ENCODE measurements at places on chromosomes 4 and X. TPM values are rescaled to one million over a fixed set of nuclear protein-coding genes. Genes with fewer than 3 reads are reported as not detected.

- H3K27me3 ChIP-seq = no peaks in the 10 kb centered on the region
- DNase-seq = no peak
Observed at GRCh38 chr4:103032574-103032973, 13.1 kb upstream of the SLC9B1 start.

GRCh38 chr4:142377342-142378091 is 468.6 kb downstream of the INPP4B start:
- no peak overlapping the region for H3K4me3 ChIP-seq
- H3K27ac ChIP-seq = no peak overlapping the region
- H3K27me3 ChIP-seq = no peaks in the 10 kb centered on the region
- H3K36me3 ChIP-seq = no peaks in the 10 kb centered on the region

DNA sequence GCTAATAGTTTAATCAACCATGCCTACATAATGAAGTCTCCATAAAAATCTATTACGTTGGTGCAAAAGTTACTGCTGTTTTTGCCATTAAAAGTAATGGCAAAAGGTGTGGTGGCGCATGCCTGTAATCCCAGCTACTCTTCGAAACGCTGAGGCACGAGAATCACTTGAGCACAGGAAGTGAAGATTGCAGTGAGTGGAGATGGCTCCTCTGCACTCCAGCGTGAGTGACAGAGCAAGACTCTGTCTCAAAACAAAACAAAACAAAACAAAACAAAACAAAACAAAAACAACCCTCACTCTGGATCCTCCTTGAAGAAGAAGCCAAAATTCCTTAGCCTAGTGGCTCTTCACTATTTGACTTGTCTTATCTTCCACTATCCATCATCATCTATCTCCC is 78.0 kb downstream of the MSN start:
- no peak overlapping the region for H3K27ac ChIP-seq
- no peaks in the 10 kb centered on the region for H3K36me3 ChIP-seq
- no peak for DNase-seq
- no peak overlapping the region for H3K4me3 ChIP-seq
- no peaks in the 10 kb centered on the region for H3K27me3 ChIP-seq

DNA sequence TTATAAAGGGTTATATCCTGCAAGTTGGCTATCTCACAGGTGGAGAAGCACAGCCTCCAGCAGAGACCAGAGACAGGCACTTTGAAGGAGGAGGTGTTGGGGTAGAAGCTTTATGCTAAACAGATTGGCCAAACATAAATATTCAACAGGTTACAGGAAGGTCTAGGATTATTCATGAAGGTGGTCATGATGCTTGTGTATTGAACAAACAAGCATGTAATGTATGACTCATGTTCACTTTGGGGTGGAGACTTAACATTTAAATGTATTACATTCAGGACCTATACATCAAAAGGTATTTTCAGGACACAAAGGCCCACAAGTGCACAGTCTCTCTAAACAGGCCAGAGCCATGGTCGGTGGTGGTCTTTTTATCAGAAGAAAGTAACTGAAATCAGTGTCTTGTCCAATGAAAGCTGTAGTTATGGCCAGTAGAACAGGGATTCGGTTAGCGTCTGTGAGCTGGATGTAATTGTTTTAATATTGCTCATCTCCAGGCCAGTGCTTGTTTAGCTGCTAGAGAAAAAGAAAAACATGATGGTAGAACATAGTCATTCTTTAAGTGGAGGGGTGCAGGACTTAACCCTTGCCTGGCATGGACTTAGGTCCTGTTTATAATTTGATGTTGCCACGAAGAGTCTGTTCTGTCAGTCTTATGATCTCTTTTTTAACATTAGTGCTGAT is 555.2 kb upstream of the PCDH10 start:
- no peaks in the 10 kb centered on the region for H3K4me1 ChIP-seq
- no peaks in the 10 kb centered on the region for H3K27me3 ChIP-seq
- DNase-seq = no peak
- no peaks in the 10 kb centered on the region for H3K36me3 ChIP-seq
- no peak overlapping the region for H3K27ac ChIP-seq
- no peak overlapping the region for H3K4me3 ChIP-seq

DNA sequence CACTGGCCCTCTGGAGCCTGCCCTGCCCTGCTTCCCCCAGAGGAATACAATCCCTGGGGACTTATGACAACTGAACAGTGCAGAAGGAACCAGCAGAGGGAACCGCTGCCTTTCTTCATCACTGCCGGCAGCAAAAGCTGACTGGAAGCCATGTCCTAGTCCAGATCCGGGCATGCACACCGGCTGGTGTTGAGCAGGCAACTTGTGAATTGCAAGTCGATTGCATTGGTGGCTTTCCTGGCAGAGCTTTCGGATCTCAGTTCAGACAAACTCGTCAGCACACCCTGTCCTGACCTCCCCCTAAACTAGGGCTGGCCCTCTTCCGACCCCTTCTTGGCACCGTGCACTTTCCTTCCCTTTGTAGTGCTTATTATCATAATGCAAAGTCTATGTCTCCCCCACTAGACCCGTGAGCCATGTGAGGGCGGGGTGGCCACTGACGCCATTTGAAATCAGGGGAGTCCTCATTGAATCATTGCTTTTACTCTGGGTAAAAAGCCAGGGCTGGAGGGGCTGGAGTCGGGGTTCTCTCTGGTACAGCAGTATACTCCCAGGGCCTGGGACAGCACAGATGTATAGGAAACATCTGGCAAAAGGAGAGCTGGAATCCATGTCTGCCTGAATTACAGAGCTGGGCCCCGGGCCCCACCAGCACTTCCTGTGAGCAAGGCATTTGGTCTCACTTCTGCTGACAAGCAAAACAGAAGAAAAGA is 1.8 kb downstream of the ARHGAP4 start:
- H3K4me1 ChIP-seq = peaks cover 12% of the 10 kb centered on the region
- no peaks in the 10 kb centered on the region for H3K27me3 ChIP-seq
- no peaks in the 10 kb centered on the region for H3K36me3 ChIP-seq
- H3K27ac ChIP-seq = no peak overlapping the region
- H3K4me3 ChIP-seq = no peak overlapping the region

Gene SMIM43
- total RNA-seq = not detected

Gene MAGEC1
- total RNA-seq = not detected

Gene GAGE12F
- not detected for total RNA-seq

DNA sequence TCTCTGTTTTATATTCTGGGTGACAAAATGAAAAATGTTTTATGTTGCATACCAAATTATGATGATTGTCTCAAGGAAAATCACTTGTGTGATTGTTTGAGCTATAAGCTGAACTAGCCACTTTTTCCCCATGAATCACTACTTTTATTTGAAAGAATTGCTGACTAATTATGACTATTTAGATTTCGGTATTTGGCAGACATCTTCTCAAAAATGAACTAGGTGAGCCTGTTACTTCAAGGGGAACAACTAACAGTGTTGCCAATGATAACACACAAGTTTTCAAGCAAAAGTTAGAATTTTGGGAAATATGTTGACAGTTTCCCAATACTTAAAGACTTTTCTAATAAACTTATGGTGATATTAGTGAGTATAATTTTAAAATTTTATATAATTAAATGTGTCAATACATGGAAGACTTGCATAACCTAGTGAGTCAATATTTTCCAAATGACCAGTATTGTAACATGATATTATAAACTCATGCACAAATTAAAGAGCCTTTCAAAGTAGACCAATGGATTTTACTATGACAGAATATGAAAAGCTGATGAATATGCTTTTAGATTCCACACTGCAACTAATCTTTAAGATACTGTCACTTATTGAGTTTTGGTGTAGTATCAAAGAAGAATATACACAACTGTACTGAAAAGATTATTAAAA is 187.7 kb upstream of the GATB start:
- no peaks in the 10 kb centered on the region for H3K4me1 ChIP-seq
- no peaks in the 10 kb centered on the region for H3K27me3 ChIP-seq
- no peak overlapping the region for H3K4me3 ChIP-seq

DNA sequence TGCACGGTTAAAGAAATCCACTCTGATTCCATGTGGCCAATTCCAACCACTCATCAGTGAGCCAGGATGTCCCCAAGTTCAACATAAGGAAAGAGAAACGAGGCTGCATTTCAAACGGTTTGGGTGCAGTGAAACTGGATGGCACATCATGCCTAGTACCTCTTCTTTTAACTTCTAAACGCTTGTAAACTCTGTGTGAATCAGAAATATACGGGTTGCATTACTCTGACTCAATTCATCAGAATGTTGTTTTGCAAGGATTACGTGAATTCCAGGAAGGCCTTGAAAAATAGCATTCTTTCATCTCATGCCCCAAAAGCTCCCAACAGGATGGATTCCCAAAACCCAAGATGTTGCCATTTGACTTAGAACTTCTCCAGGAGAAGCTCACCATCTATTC is 270.4 kb downstream of the LDB2 start:
- H3K27me3 ChIP-seq = no peaks in the 10 kb centered on the region
- H3K27ac ChIP-seq = no peak overlapping the region
- DNase-seq = no peak
- no peaks in the 10 kb centered on the region for H3K36me3 ChIP-seq
- H3K4me1 ChIP-seq = peaks cover 5% of the 10 kb centered on the region
- no peak overlapping the region for H3K4me3 ChIP-seq

DNA sequence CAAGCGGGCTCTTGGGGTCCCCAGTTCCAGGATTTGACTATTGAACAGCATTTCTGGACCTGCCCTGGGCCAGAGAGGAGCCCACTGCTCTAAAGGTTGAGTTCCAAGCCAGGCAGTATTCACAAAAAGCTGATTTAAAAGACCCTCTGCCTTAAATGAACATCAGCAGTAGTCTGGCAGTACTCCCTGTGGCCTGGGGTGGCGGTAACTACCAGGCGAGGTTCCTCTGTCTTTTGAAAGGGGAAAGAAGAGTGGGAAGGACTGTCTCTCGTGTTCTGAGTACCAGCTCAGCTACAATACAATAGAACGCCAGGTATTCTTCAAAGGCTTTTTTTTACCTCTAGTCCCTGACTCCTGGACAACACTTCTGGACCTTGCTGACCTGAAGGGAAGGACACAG is 456.4 kb upstream of the TEX13C start:
- no peak overlapping the region for H3K4me3 ChIP-seq
- no peaks in the 10 kb centered on the region for H3K27me3 ChIP-seq
- H3K36me3 ChIP-seq = no peaks in the 10 kb centered on the region

DNA sequence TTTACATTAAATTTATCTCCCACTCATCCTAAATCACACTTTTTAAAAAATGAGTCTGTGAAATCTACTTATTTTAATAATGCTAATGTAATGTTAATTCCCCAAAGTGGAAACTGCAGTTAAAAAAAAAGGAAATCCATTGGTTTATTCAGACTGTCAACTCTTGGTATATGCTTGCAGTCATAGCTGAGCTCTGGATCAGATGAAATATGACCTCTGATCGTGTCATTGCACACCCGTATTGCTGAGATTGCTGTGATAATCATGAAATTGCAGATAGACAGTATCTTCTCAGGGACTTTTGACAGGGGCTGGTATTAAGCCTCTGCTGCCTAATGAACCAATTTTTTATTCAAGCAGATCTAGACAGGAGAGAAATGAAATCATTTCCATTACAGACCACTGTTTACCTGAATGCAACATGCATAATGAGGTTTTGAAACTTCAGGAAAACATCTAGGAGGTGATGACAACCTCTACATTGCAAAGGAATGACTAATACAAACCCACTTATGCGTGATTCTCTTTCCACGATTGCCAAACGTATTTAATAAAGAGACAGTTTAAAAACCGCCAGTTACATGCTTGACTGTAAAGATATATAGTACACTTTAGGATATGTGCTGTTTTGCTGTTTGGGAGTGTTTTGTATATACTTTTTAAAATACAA is 138.3 kb upstream of the PUDP start:
- no peak overlapping the region for H3K4me3 ChIP-seq
- H3K36me3 ChIP-seq = no peaks in the 10 kb centered on the region
- no peaks in the 10 kb centered on the region for H3K4me1 ChIP-seq
- no peak for DNase-seq
- H3K27ac ChIP-seq = no peak overlapping the region
- H3K27me3 ChIP-seq = no peaks in the 10 kb centered on the region

GRCh38 chrX:149807747-149808458 is 26.2 kb downstream of the MAGEA9 start:
- H3K4me3 ChIP-seq = no peak overlapping the region
- DNase-seq = no peak
- H3K27me3 ChIP-seq = no peaks in the 10 kb centered on the region
- no peaks in the 10 kb centered on the region for H3K4me1 ChIP-seq
- no peaks in the 10 kb centered on the region for H3K36me3 ChIP-seq

DNA sequence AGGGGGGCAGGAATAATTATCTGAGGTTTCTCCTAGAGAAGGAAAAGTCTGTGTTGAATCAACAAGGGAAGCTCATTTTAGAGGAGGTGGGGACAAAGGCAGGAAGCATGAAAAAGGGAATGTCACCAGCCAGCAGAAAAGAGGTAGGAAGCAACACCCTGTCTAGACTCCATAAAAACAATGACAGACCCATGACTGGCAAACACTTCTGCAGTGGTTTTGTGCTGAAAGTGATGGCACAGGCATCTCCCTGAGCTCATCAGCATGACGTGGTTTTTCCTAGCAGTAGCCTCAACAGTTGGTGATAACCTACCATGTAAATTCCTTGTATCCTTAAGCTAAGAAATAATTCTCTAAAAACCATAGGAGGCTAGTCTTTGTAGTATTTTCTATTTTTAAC is 110.7 kb upstream of the GALNT7 start:
- no peaks in the 10 kb centered on the region for H3K27me3 ChIP-seq
- H3K4me3 ChIP-seq = no peak overlapping the region

Data from ovary (tissue), 10 donors.